ENCODE measurements at places on chromosomes 2 and 18.

- no peak overlapping the region for H3K27ac ChIP-seq
- H3K4me1 ChIP-seq, result no peaks in the 10 kb centered on the region
- peaks cover 4% of the 10 kb centered on the region for H3K27me3 ChIP-seq
- no peak for DNase-seq
- H3K36me3 ChIP-seq, result no peaks in the 10 kb centered on the region
- no peak overlapping the region for H3K4me3 ChIP-seq
Observed at GRCh38 chr18:57296336-57296735, 56.0 kb upstream of the ST8SIA3 start.

DNA sequence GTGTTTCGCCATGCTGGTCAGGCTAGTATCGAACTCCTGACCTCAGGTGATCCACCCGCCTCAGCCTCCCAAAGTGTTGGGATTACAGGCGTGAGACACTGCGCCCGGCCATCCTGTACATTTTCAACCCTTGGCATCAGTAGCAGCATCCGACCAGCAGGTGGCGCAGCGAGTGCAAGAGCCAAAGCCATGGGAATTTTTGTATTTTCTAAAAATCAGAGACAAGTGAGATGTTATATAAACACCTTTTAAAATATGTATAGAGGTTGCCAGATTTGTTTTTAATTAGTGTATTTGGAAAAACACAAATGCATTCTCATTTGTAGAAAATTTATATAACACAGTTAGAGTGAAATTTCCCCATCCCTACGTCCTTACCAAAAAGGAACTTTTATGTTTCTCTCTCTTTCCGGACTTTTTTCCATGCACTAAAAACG is 36.8 kb downstream of the MOGAT1 start:
- no peaks in the 10 kb centered on the region for H3K36me3 ChIP-seq
- H3K4me1 ChIP-seq, result peaks cover 4% of the 10 kb centered on the region
- no peak overlapping the region for H3K4me3 ChIP-seq
- H3K27me3 ChIP-seq, result peaks cover 45% of the 10 kb centered on the region
- DNase-seq, result peak; percentile 64

DNA sequence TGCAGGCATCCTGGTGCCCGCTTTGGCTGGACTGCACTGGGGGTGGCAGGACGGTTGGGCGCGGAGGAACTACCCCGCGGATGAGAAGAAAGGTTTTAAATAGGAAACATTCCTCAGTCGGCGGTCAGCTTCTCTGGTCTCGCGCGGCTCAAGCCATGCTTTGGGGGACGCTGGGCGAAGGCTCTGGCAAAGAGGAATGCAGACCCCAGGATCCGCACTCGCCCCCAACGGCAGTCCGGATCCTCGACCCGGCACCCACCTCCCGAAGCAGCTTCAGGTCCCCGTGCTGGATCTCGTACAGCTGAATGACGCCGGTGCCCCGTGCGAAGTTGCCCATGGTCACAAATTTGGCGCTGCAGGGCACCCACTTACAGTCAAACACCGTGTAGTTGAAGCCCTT is 686 bp upstream of the PNO1 start:
- H3K27me3 ChIP-seq, result no peaks in the 10 kb centered on the region
- H3K27ac ChIP-seq, result peak overlapping the region; percentile 99
- peaks cover 40% of the 10 kb centered on the region for H3K4me1 ChIP-seq
- peak overlapping the region; percentile 96 for H3K4me3 ChIP-seq
- H3K36me3 ChIP-seq, result peaks cover 31% of the 10 kb centered on the region

DNA sequence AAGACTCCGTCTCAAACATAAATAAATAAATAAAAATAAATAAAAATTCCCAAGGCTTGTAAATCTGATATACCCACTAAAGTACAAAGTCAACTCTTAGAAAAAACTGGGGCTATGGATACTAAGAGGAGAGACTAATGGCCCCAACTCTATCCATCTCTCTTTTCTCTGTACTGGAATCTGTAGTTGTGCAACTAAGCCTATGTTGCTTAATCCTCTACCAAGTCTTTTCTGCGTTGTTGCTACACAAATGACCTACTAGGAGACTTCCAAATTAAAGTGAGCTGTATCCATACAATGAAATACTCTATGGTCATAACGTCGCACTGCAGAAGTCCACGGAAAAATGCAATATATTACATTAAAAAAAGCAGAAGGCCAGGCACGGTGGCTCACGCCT is 8.1 kb downstream of the MRPS5 start:
- H3K4me1 ChIP-seq, result peaks cover 10% of the 10 kb centered on the region
- no peak overlapping the region for H3K4me3 ChIP-seq
- H3K27me3 ChIP-seq, result no peaks in the 10 kb centered on the region
- no peak for DNase-seq
- peaks cover 66% of the 10 kb centered on the region for H3K36me3 ChIP-seq

DNA sequence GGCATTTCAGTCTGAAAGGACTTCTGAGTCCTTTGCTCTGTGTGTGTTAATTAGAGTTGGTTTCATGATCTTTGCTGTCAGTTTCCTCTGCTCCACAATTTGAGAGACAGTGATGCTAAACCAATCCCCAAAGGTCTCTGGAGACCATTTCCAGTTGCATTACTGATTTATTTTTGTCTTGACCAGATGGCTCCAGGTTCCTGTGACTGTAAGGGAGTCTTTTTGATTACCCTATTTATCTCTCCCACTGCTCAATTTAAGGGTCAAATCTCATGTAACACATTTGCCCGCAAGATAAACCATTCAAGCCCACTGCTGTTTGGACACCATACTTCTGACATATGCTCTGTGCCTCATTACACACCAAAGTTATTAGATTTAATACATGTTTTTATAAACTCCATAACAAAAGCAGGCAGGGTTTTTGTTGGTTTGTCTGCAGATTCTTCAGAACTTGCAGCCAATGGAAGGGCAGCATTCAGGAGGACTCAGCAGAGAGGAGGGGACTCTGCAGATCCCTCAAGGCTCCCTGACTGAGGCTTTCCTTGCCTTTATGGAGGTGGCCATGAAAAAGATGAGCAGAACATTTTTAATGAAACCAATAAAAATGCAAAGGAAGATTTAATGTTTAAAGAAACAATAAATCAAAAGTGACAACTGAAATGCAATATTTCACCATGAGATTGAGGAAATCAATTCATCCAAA is 889.3 kb upstream of the CELF4 start:
- no peak overlapping the region for H3K27ac ChIP-seq
- H3K4me1 ChIP-seq, result no peaks in the 10 kb centered on the region
- H3K27me3 ChIP-seq, result no peaks in the 10 kb centered on the region

DNA sequence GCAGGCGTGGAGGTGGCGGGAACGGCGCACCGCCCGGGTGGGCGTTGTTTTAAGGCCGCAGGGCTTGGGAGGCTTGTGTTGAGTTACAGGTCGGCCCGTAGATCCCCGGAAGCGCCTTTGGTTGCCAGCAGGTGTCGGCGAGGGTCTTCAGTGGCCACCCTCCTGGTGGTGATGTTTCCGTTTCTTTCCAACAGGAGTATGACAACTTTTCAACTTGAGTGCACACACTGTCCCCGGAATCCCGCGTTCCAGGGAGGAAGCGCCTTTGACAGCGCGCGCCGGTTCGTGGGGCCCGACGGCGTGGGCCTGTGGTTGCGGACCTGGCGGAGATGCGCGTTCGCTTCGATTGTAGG is 1.0 kb upstream of the HDAC4 start:
- peak overlapping the region; percentile 93 for H3K4me3 ChIP-seq
- peaks cover 14% of the 10 kb centered on the region for H3K27me3 ChIP-seq
- H3K36me3 ChIP-seq, result peaks cover 14% of the 10 kb centered on the region
- no peak for DNase-seq
- peak overlapping the region; percentile 98 for H3K27ac ChIP-seq
- H3K4me1 ChIP-seq, result peaks cover 28% of the 10 kb centered on the region

- no peak overlapping the region for H3K27ac ChIP-seq
- no peak for DNase-seq
- peaks cover 15% of the 10 kb centered on the region for H3K27me3 ChIP-seq
Observed at GRCh38 chr2:196442211-196442610, 197.3 kb upstream of the CCDC150 start.

- H3K27ac ChIP-seq, result no peak within 1 kb of the TSS
- peaks cover 17% of the 10 kb centered on the region for H3K27me3 ChIP-seq
- peaks cover 24% of the 10 kb centered on the region for H3K36me3 ChIP-seq
- peak; percentile 64 for DNase-seq
- H3K4me3 ChIP-seq, result peak within 1 kb of the TSS; percentile 83
Observed at GRCh38 chr18:79395761-79396404, at the start of gene NFATC1. NFATC1 (plus strand) TSS chr18:79395930; CDS start chr18:79396225, 295 bp downstream.

GRCh38 chr18:10604182-10604581 is 78.4 kb downstream of the NAPG start:
- no peaks in the 10 kb centered on the region for H3K4me1 ChIP-seq
- no peaks in the 10 kb centered on the region for H3K36me3 ChIP-seq
- H3K4me3 ChIP-seq, result no peak overlapping the region
- H3K27me3 ChIP-seq, result no peaks in the 10 kb centered on the region

- no peaks in the 10 kb centered on the region for H3K36me3 ChIP-seq
- no peaks in the 10 kb centered on the region for H3K4me1 ChIP-seq
- H3K27ac ChIP-seq, result no peak overlapping the region
- DNase-seq, result no peak
- no peaks in the 10 kb centered on the region for H3K27me3 ChIP-seq
Observed at GRCh38 chr18:58241026-58241679, 197.1 kb downstream of the NEDD4L start.

- peaks cover 3% of the 10 kb centered on the region for H3K4me1 ChIP-seq
- H3K36me3 ChIP-seq, result no peaks in the 10 kb centered on the region
- no peak for DNase-seq
Observed at GRCh38 chr2:19119326-19120001, 239.0 kb downstream of the OSR1 start.

- DNase-seq, result no peak
- H3K36me3 ChIP-seq, result no peaks in the 10 kb centered on the region
- peaks cover 24% of the 10 kb centered on the region for H3K27me3 ChIP-seq
- no peaks in the 10 kb centered on the region for H3K4me1 ChIP-seq
Observed at GRCh38 chr2:205644018-205644417, 38.3 kb upstream of the NRP2 start.

DNA sequence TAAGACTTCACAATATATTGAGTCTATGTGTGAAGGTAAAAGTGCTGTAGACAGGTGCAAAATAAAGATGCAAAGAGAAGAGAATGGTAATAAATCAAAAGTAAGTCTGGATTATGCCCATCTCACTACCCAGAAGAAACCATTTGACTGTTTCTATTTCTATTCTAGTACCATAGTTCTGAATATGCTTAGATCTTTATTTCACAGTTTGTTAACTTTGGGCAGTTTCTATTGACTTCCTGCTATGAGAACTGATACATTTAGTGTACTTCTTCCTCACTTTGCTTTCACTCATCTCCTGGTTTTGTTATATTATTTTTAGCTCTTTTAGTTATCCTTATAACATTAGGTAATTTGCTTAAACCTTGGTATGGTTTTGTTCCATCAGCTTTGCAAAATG is 94.9 kb downstream of the HS1BP3 start:
- H3K27ac ChIP-seq, result no peak overlapping the region
- H3K27me3 ChIP-seq, result peaks cover 5% of the 10 kb centered on the region
- no peak for DNase-seq
- H3K36me3 ChIP-seq, result no peaks in the 10 kb centered on the region
- no peaks in the 10 kb centered on the region for H3K4me1 ChIP-seq
